ENCODE measurements at places on chromosomes 11 and 22. TPM values are rescaled to one million over a fixed set of nuclear protein-coding genes. Genes with fewer than 3 reads are reported as not detected.

The LGALS12 gene
- not detected for polyA plus RNA-seq

The PNPLA5 gene
- polyA plus RNA-seq, result not detected

GRCh38 chr22:20624161-20624616 is 116.8 kb downstream of the MED15 start:
- peak; percentile 16 for DNase-seq
- H3K27me3 ChIP-seq, result peaks cover 8% of the 10 kb centered on the region
- no peaks in the 10 kb centered on the region for H3K36me3 ChIP-seq
- H3K27ac ChIP-seq, result no peak overlapping the region
- no peaks in the 10 kb centered on the region for H3K4me1 ChIP-seq

DNA sequence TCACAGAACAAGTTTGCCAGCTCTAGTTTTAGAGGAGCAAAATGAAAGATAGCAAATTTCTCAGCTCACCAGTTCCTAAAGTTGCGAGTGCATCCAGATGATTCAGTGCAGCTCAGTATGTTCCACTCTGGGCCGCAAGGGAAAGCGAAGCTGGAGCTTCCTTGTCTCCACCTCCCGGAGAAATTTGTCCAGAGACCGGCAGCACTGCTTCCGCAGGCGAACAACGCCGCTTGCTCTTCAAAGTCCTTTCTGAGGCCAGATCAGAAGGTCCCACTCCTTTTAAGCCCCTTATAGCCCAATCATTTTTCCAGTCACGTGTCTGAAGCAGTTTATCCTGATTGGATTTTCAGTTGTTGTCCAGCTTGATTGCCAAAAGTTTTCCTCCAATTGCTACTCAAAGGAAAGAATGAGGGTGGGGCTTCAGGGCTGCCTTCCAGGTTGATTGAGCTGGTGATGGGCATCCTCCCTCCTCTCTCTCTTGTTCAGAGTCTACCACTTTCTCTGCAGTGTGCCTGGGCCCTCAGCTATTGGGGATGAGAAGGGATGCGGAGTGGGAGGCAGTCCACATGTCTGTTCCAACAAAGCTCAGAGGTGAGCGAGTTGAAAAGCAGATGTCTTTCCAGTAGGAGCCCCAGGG is at the start of gene ZNF280A:
TSS of gene ZNF280A (minus strand) at position 251 of the 637 bp plus-strand sequence. CDS start 4,640 bp downstream, outside the sequence.
- no peaks in the 10 kb centered on the region for H3K36me3 ChIP-seq
- H3K27ac ChIP-seq, result no peak within 1 kb of the TSS
- DNase-seq, result no peak
- no peaks in the 10 kb centered on the region for H3K4me1 ChIP-seq

- H3K36me3 ChIP-seq, result no peaks in the 10 kb centered on the region
- peak overlapping the region; percentile 54 for H3K4me3 ChIP-seq
- peak overlapping the region; percentile 50 for H3K27ac ChIP-seq
- peak; percentile 58 for DNase-seq
- peaks cover 19% of the 10 kb centered on the region for H3K4me1 ChIP-seq
Observed at GRCh38 chr11:47185305-47186075, 744 bp downstream of the PACSIN3 start.

The SERPIND1 gene
- 0.03 TPM for polyA plus RNA-seq

DNA sequence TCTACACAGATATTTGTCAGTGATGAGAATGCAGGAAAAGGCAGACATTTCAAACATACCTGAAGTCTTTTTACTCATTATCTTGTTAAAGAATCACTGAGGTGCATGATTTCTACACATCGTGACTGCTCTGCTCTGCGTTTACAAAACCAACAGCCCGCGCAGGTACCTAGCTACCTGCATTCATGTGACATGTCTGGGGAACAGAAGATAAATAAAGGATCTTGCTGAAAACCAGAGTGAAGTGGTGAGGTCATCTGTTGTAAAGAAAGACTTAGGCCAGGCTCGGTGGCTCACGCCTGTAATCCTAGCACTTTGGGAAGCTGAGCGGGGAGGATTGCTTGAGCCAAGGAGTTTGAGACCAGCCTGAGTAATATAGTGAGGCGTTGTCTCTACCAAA is 15.7 kb downstream of the ASPHD2 start:
- H3K36me3 ChIP-seq, result no peaks in the 10 kb centered on the region
- no peak overlapping the region for H3K4me3 ChIP-seq
- no peaks in the 10 kb centered on the region for H3K4me1 ChIP-seq

DNA sequence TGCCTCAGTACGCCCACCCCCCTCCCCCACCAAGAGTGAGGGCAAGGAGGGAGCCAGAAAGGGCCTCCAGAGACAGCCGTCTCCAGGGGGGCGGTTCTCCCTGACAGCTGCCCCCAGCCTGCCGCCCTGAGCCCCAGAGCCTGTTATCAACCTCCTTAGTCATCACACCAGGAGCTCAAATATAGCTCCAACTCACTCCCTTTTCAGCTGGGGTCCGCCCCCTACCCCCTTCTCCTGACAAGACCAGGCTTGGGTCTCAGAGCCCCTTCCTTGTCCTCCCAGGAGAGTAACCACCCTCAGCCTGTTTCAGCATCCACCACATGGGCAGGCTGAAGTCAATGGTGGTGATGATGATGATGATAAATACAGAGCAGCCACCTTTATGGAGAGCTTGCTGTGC is 2.5 kb upstream of the INPP5J start:
- DNase-seq, result no peak
- no peaks in the 10 kb centered on the region for H3K27me3 ChIP-seq
- H3K4me3 ChIP-seq, result no peak overlapping the region
- H3K4me1 ChIP-seq, result peaks cover 3% of the 10 kb centered on the region
- H3K36me3 ChIP-seq, result no peaks in the 10 kb centered on the region
- no peak overlapping the region for H3K27ac ChIP-seq

GRCh38 chr11:92870196-92870832 is 99.1 kb upstream of the MTNR1B start:
- DNase-seq, result no peak
- no peaks in the 10 kb centered on the region for H3K4me1 ChIP-seq
- no peaks in the 10 kb centered on the region for H3K36me3 ChIP-seq

- no peak for DNase-seq
- H3K27me3 ChIP-seq, result peaks cover 19% of the 10 kb centered on the region
- no peak overlapping the region for H3K27ac ChIP-seq
Observed at GRCh38 chr22:19621373-19622060, 92.8 kb upstream of the SEPTIN5 start.

The OVOL1 gene
- not detected for polyA plus RNA-seq

DNA sequence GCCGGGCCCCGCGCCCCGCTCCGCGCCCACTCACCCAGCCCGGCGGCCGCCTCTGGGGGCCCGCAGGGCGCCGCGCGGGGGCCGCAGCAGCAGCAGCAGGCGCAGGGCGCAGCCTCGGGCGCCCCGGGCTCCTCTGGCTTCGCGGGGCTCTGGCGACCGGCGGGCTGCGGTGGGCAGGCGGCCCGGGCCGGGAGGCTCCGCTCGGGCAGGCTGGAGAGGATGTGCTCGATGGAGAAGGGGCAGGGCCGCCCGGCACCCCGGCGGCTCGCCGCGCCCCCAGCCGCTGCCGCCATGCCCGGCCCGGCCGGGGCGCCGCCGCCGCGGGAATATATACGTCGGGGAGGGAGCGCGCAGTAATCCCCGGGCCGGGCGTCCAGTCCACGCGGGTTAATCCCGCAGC is at the start of gene GSC2:
TSS of gene GSC2 (minus strand) at position 302 of the 400 bp plus-strand sequence. CDS start at position 293, 9 bp downstream.
- H3K27me3 ChIP-seq, result peaks cover 41% of the 10 kb centered on the region
- no peaks in the 10 kb centered on the region for H3K4me1 ChIP-seq
- no peak within 1 kb of the TSS for H3K27ac ChIP-seq

GRCh38 chr11:107953446-107953845 is 25.2 kb downstream of the RAB39A start:
- no peaks in the 10 kb centered on the region for H3K27me3 ChIP-seq
- no peak for DNase-seq
- no peak overlapping the region for H3K27ac ChIP-seq

The DTX4 gene
- polyA plus RNA-seq, result 1.2 TPM

The SYT8 gene
- polyA plus RNA-seq, result not detected

GRCh38 chr22:37639070-37639760 is at the start of gene SH3BP1:
SH3BP1 (plus strand) TSS chr22:37639669; CDS start chr22:37639788, 119 bp downstream.
- peak; percentile 21 for DNase-seq
- peaks cover 4% of the 10 kb centered on the region for H3K36me3 ChIP-seq
- peaks cover 30% of the 10 kb centered on the region for H3K4me1 ChIP-seq
- no peak within 1 kb of the TSS for H3K27ac ChIP-seq
- no peaks in the 10 kb centered on the region for H3K27me3 ChIP-seq

DNA sequence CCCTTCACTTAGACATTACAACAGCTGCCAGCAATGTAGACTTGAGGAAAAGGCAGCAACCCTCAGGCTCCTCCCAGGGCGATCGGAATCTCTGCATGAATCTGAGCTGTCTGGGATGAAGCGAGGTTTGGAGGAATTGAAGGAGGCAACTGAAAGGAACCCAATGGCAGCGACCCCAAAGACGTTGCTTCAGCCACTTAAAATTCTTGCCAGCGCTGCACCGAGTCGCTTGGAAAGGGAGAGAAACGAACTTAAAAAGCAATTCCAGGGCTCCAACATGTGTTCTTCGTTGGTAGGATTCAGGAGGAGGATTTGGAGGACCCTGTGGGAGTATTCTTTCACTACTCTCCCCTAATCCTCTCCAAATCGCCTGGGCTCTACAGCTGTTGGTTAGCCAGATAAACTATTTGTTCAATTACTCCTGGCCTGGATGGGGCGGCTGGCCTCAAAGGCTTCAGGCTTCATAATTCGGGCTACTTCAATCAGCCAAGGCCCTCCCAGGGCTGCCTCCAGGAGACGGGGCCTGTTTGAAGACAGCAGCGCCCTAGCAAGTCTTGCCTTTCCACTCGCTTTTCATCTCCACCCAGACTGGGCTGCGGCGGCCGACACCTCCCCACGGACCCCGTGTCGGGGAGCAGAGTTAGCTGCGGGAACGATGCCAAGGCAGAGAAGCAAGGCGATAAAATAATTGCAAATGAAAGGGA is 72.4 kb upstream of the TMEM45B start:
- H3K4me3 ChIP-seq, result no peak overlapping the region
- H3K36me3 ChIP-seq, result no peaks in the 10 kb centered on the region
- DNase-seq, result peak; percentile 3
- no peaks in the 10 kb centered on the region for H3K4me1 ChIP-seq
- no peaks in the 10 kb centered on the region for H3K27me3 ChIP-seq

DNA sequence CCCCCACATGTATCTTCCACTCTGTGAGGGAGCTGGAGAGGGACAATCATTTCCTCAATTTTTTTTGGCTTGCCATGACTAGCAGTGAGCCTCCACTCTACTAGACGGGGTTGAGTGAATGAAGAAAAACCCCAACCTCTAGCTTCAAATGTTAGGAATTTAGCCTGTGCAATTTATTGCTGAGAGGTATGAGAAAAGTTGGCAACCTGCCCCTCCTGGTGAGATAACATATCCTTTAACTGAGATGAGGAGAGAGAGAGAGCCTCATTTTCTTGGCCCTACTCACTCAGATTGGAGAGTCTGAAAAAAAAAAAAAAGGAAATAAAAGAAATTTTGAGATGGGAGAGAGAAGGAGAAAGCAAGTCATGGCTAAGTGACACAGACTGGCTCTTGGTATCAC is 218.2 kb upstream of the CARD18 start:
- no peaks in the 10 kb centered on the region for H3K27me3 ChIP-seq
- DNase-seq, result peak; percentile 77
- H3K4me1 ChIP-seq, result no peaks in the 10 kb centered on the region

All from fibroblast of lung (primary cell).